ENCODE measurements at places on chromosomes 16 and 17.

GRCh38 chr16:4745274-4745569, 10.9 kb downstream of the DNAAF8 start:
- DNase-seq: no peak

- no peak for DNase-seq
Observed at GRCh38 chr17:57328109-57328882, 72.0 kb downstream of the MSI2 start.

- DNase-seq: no peak
Observed at GRCh38 chr17:50842506-50843149, 7.2 kb downstream of the WFIKKN2 start.

GRCh38 chr17:45410144-45411091, 22.3 kb downstream of the ARHGAP27 start:
- DNase-seq: no peak
